CD4-positive, alpha-beta T cell treated with Interleukin-2 at 100 ng/mL for 4 hours (primary cell): ENCODE measurements at places on chromosomes 4 and X.

DNA sequence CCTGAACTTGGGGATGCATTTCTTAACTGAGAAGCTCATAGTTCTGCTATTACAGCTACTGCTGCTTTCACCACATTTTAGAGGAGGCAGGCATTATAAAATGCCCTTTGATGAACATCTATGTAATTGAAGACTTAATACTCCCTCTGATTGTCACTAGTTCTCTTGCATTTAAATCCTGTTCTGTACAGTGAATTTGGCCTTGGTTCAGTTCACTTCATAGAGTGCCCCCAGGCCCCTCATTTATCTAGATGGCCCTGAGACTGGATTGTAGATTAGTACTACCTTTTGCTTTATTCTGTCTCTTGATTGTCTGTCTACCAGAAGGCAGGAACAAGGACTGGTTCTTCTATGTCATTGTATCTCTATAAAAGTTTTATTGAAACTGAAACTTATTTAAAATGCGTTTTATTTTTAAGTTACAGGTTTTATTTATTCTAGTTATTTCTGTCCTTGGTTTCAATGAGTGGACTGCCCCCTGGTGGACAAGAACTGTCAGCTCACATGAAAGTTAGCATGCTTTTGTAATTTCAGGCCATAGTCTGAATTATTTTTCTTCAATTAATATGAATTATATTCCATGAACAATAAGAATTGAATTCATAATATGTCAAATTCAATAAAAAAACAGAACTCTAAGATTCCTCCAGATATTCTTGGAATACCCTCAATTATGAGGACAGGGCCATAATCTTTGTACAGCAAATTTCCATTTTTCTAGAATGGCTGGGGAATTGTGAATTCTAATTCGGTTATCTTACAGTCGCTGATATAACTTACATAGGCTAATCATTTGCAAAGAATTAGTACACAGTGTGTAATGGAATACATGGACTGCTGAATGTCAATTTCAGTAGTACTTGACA lies 47.2 kb upstream of the TMEM33 start:
- peak; percentile 53 for DNase-seq

- no peak for DNase-seq
Measured at GRCh38 chr4:170529748-170530722, 440.3 kb upstream of the AADAT start.

GRCh38 chrX:12771445-12772069 lies 19.7 kb upstream of the PRPS2 start:
- DNase-seq = peak; percentile 66

DNA sequence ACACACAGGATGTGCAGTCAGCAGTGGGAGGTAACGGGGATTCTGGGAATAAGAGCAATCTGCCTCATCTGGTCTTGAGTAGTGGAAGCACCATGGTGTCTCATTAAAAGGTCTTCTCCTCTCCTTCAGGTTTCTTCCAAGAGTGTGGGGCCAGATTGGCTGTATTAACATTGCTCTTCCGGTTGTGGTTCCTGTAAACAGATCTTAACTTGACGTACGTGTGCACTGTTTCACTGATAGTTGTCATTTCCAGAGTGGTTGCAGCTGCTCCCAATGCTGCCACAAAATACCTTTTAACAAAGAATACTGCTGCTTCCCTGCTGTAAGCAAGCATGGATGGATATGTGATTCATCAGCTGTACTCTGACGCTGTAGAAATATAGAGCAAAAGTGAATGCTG lies 1443.4 kb upstream of the TENM3 start:
- DNase-seq = no peak

DNA sequence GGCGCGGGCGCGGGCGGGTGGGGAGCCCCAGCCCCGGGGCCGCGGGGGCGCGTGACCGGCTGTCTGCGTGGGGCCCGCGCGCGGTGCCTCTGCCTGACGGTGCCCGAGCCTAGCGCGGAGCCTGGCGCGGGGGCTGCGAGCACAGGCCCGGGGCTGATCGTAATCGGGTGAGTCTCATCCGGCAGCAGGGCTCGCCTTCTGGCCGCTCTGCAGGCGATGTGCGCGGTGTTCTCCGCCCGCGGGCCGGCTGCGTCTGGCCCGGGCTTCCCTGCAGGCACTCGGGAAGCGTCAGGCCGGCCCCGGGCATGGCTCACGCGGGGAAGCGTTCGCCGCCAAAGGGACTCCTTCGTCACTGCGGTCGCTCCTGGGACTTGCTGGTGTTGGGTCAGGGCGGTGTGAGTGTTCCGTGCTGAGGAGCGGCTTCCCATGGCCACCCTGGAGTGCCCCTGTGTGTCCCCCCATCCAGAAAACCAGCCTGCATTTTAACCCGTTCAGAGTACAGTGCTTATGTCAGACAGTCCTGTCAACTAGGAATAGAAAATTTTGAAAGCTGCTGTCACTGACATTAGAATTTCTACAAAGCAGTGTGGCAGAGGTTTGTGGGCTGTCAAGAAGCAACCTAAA lies 40.6 kb downstream of the FAM149A start:
- no peak for DNase-seq

DNA sequence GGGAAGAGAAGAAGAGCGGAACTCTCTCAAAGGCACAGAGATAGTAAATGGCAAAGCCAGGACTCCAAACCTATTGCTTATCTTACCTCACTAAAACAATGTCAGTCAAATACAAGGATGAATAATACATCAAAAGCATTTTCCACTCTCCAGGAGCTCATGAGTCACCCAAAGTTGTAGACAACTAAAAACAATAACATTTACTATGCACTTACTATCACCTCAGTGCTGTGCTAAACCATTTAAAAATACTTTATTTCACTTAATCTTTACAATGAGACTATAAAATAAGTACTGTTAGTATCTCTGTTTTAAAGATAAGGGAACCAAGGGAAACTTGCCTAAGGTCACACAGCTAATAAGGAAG lies 163.2 kb upstream of the SPANXC start:
- DNase-seq = no peak

GRCh38 chr4:159117564-159117963 lies 14.7 kb downstream of the RAPGEF2 start:
- DNase-seq = no peak

DNA sequence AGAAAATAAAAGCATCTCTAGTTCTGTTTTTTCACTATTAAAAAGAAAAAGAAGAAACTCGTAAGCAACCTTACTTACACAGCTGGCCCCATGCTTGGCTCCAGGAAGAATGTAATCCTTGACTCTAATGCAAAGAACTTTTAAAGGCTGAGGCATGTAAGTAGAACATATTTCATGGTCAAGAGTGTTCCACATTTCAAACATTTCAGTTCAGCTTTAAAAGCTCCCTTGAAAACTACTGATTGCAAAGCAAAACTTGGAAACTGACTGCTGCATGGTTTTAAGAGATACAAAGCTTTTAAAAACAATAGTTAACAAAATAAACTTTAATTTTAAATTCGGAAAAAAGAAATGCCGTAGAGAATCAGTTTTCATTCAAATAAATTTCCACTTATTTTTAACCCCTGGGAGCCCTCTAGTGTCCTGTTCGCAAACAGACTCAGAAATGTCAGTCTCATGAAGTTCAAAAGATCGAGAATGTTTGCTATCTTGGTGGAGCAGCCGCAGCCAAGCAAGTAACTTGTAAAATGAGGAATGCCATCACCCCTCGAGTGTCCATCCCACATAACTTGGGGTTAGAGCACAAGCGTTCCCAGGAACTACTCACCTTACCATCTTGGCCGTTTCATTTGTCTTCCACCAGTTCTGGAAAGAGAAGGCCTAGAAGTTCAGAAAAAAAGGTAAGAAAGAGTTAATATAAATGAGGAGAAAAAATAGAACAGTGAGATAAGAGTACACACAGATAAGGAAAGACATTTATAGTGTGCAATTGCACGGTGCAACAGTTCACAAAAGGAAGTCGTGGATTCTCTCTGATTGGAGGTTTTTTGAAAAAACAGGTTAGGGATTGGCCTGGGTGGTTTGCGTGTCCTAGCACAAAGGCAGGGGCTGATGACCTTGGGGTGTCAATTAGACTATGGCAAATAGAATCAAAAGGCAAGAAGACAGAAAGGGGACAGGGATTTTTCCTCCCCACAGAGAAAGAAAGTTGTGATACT lies at the start of gene GASK1B:
GASK1B (minus strand) TSS at position 765 of the 998 bp plus-strand sequence. CDS start 1,650 bp downstream, outside the sequence.
- no peak for DNase-seq

GRCh38 chrX:97763391-97763790 lies 879.7 kb downstream of the RPA4 start:
- no peak for DNase-seq

DNA sequence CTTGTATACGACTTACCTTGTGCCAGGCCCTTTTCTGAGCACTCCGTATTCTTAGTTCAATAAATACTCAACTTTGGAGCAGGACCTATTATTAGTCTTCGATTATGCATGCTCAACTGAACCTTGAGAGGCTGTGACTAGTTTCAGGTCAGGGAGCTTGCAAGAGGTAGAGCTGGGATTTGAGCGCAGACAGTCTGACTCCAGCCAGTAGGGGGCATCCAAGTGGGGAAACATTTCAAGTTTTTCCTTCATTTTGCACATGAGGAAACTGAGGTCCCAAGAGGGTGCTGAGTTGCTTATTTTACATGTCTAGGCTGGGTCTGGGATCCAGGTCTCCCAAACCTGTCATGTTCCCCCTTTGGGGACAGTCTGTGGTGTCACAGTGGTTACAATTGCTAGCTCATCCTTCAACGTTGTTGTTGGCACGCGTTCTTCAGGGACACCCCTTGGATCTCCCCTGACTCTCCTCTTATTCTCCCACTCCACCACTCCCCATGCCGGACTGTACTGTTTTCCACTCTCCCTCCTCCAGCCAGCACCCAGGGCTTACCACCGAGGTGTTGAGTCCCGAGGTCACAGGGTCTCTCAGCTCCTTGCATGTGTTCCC lies 6.7 kb upstream of the PRICKLE3 start:
- DNase-seq = peak; percentile 41

DNA sequence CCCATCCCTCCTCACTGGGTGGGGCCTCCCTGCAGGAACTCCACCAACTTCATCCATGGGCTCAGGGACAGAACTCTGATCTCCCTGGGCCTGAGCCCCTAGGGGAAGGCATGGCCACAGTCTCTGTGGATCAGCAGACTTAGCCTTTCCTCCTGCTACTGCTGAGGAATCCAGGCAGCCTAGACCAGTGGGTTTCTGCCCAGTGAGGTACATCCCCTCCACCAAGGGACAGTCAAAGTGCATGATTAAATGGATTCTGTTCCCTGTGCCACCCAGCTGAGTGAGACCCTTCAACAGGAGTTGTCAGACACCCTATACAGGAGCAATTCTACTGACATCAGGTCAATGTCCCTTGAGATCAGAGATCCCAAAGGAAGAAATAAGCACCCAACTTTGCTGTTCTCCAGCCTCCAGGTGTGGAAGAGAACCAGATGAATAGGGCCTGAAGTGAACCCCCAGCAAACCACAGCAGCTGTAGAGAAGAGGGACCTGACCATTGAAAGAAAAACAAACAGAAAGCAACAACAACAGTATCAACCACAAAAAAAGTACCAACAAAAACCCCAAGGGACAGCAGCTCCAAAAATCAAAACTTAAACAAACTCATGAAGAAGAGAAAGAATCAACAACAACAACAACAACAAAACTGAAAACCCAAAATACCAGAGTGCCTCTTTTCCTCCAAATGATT lies 84.8 kb downstream of the CHIC1 start:
- DNase-seq = no peak

DNA sequence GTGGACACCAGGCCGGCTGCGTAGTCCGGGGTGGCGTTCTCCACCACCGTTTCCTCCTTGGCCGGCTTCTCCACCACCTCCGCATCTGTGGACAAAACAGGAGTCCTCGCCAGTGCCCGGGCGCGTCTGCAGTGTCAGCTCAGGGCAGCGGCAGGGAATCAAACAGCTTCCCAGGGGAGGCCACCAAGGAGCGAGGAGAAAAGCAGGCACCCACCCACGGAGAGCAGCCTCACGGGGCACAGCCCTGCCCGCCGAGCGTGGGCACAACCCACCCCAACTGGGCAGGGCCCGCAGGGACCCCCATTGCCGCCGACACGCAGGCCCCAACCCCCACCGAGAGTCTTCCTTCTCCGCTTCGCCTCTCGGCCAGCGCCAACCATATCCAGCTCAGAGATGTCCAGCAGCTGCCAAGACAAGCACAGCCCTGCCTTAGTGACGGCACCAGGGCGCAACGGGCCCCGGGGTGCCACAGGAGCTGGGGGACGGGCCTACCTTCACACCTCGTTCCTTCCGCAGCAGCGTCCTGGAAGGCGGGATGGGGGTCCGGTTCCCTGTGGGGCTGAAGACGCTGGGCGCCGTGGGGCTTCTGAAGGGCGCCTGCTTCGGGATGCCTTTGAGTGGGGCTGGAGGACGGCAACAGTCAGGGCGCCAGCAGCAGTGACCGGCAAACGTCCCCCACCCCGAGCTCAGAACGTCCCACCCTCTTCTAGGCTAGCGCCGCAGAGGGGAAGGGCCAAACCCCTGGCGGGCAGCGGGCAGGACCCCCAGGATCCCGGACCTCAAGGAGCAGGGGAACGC lies 22.8 kb downstream of the NELFA start:
- no peak for DNase-seq

DNA sequence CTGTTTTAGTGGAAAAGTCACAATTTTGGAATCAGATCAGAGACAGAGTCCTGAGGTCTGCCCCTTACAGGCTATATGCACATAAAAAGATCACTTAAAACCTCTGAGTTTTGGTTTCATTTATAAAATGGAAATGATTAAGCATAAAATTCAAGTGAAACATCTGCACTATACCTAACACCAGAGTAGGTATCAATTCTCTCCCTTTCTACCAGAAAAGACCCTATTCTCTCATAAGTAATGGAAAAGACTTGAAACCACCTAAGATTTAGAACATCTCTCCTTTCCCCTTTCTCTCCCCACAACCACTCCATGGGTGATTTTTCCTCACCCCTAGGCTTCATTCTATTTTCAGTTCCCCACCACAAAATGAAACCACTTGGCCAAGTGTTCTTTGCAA lies 907 bp downstream of the LHFPL1 start:
- DNase-seq = no peak

- DNase-seq = no peak
Measured at GRCh38 chr4:153623491-153623890, 60.6 kb upstream of the TLR2 start.

DNA sequence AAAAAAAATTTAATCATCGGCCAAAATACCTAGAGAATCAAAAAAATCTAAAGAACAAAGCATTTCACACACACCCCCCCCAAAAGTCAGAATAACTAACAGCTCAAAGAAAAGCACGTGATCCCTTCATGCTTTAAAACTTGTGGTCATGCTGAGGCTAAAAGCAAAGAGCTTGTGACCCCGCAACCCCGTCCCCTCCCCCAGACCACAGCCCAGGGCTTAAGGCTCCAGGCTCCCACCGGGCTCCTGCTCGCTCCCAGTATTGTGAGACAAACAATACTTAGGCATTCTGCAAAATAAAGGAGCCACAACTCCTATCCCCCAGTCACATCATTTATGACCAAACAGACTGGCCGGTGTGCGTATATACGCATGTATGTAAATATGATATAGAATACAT lies 62.1 kb upstream of the CCDC160 start:
- no peak for DNase-seq

DNA sequence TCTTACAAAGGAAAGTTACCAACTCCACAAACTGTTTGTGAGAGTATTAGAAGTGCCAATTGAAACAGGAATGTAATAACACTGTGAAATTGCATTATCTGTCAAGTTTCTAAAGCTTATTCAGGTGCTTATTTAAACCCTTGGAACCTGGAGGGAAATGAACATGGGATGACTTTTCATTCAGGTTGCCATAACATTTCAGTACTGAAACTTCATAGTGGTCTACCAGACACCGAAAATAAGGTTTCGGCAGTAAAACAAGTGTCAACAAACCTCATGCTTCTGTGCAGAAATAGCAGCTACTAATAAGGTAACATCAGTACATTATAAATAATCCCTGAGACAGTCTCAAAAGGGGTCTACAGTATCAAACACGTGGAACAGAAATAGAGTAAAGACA lies 890.7 kb upstream of the INTU start:
- DNase-seq = no peak

GRCh38 chr4:52096048-52096447 lies 44.9 kb downstream of the SPATA18 start:
- DNase-seq = no peak
